GM12864 (cell line): ENCODE measurements at places on chromosomes 4 and X.

GRCh38 chrX:43553257-43553656 lies 102.8 kb upstream of the MAOA start:
- no peak for DNase-seq

DNA sequence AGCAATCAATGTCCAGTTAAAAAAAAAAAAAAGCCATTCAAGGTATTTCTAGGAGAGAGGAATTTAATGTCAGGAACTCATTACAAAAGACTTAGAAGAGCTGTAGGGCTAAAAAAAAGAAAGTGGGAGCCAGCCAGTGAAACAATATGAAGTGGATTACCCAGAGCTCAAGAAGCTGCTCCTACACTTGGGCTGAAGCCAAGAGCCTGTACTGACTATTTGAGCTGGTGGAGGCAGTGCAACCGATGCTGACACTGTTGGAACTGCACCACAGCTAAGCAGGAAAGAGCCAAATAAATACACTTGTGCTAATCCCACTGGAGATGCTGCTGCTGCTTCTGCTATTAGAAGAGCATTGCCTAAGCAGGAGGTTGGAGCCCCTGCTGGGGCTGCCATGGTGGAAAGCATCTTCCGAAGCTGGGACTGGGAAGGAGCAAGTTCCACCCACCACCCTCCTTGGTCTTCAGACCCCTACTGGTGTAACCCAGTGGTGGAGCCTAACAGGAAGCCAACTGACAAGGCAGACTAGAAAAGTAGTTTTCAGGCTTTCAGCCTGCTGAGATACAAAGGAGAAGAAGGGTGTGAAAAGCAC lies 65.4 kb downstream of the CXXC4 start:
- no peak for DNase-seq

- DNase-seq = no peak
Observed at GRCh38 chrX:115284877-115285276, 4.6 kb upstream of the LUZP4 start.

GRCh38 chr4:78799551-78800495 lies 23.7 kb downstream of the BMP2K start:
- no peak for DNase-seq

GRCh38 chr4:38049545-38050170 lies 89.5 kb downstream of the PTTG2 start:
- no peak for DNase-seq
